ENCODE measurements at places on chromosomes 1 and 21.

- no peak for DNase-seq
These were observed 795.1 kb downstream of the BRINP3 start for GRCh38 chr1:189682591-189682990.

DNA sequence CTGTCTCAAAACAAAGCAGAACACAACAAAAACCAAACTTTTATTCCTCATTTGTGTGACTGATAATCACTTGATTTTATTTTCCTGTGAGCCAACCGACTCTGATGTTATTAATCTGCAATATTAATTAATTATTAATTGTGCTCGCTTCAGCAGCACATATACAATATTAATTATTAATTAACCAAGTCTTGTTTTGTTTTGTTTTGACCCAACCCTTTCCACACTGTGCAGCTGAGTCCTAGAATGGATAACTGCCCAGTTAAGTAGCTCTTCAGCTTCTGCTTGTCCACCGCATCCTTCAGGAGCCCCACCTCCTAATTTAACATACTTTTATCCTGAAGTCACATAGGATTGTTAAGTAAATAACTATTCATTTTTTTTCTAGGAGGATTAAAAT lies 47.4 kb upstream of the EXO1 start:
- no peak for DNase-seq

GRCh38 chr1:101463195-101463594 lies 226.4 kb downstream of the S1PR1 start:
- no peak for DNase-seq

DNA sequence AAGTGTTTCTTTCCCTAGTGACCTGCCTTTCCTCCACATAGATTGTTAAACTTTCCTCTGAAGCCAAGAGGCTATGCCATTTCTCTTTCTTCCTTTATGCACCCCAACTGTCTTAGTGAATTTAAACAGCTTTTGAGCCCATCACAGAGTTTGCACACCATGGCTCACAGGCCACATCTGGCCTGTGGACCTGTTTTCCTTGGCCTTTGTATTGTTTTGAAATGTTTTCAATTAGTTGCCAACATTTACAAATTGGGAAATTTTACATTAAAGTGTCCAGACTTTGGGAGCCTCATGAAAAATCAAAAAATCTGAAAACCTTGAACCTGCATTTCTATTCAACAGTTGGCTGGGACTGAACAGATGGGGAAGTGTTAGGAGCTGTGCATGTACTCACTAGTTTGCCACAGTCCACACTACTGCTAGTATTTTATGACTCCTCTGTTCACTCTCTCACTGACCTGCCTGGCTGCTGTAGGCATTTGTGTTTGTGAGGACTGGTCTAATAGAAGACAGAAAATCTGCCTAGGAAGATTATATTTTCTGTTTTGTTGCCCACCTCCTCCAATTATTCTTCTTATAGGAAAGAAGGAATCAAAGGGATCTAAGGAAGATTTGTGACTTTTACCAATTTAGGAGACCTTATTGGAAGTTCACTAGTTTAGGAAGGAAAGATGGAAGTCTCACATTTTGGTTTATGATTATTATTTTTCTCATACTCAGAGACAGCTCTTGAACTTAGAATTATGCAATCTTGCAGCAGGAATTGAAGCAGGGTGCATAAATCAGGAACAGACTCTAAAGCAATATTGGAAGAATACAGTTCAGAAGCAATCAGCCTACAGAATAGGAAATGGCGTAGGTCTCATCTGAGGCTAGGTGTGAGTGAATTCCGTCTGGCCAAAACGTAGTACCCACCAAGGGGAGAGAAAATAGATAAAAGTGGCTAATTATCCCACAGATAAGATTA lies 134.7 kb downstream of the HLX start:
- DNase-seq = no peak

DNA sequence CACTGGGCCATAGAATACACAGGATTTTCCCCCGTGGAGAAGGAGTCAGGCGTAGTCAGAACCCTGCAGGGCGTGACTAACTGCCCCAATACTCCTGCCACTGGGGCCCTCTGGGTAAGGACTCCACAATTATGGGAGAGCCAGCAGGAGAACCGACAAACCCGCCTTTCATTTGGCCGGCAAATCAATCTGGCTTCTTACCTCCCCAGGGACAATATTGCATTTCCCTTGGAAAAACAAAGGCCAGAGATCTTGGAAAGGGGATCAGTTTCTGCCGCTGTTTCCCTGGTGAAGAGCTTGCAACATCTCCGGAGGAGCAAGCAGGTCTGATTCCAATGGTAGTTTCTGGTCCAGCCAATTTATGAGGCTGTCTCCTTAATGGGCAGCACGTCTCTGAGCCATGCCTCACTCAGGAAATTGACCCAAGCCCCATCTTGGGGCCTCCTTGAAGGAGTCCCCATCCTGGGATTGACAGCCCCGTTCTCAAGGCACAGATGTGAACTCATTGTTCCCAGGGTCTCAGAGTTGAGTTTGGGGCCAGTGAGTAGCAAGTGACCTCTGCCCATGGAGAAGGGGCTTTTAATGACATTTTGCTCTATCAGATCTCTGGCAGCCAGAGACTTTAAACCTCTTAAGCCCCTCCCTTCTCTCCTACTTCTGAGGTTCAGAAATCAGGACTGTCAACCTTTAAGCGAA lies 4.3 kb downstream of the TRABD2B start:
- DNase-seq = no peak

Measured in body of pancreas (tissue), 4 donors.